Colonic mucosa (tissue), 4 donors: ENCODE measurements at places on chromosomes 13 and 19. TPM values are rescaled to one million over a fixed set of nuclear protein-coding genes. Genes with fewer than 3 reads are reported as not detected.

- H3K4me1 ChIP-seq, result no peaks in the 10 kb centered on the region
- no peak overlapping the region for H3K4me3 ChIP-seq
- DNase-seq, result no peak
- no peaks in the 10 kb centered on the region for H3K36me3 ChIP-seq
Observed at GRCh38 chr13:68998056-68998455, 1109.6 kb upstream of the ATXN8OS start.

DNA sequence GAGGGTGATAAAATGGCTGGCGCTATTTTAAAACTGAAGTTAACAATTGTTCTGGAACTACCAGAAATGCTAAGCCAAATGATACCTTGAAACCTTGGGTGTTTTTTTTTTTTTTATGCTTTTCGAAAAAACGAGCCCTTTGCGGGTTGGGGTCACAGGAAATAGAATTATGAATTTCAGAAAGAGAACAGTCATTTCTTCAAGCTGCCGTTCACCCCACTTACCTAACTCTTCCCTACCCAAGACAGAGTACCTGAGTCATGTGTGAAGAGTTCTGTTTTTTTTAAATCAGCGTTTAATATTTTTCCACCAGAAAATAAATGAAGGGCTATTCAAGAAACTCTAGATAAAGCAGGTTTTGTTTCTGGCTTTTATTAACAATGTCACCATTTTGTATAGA lies 35.3 kb downstream of the KLF2 start:
- DNase-seq, result no peak
- no peaks in the 10 kb centered on the region for H3K4me1 ChIP-seq
- no peak overlapping the region for H3K27ac ChIP-seq
- H3K4me3 ChIP-seq, result no peak overlapping the region
- no peaks in the 10 kb centered on the region for H3K36me3 ChIP-seq

- H3K4me1 ChIP-seq, result no peaks in the 10 kb centered on the region
- H3K36me3 ChIP-seq, result no peaks in the 10 kb centered on the region
- no peaks in the 10 kb centered on the region for H3K27me3 ChIP-seq
- DNase-seq, result no peak
- H3K4me3 ChIP-seq, result no peak overlapping the region
Observed at GRCh38 chr13:109418111-109418510, 368.3 kb downstream of the IRS2 start.

- no peak for DNase-seq
- H3K36me3 ChIP-seq, result peaks cover 6% of the 10 kb centered on the region
- no peaks in the 10 kb centered on the region for H3K27me3 ChIP-seq
- peaks cover 12% of the 10 kb centered on the region for H3K4me1 ChIP-seq
- H3K4me3 ChIP-seq, result peak overlapping the region; percentile 94
- peak overlapping the region; percentile 91 for H3K27ac ChIP-seq
Observed at GRCh38 chr13:28657784-28658538, 969 bp upstream of the POMP start.

MADCAM1 gene
- 7.3 TPM for total RNA-seq

- H3K27me3 ChIP-seq, result no peaks in the 10 kb centered on the region
- no peak within 1 kb of the TSS for H3K4me3 ChIP-seq
- H3K27ac ChIP-seq, result no peak within 1 kb of the TSS
Observed at GRCh38 chr19:51387924-51388389, at the start of gene LIM2. LIM2 (minus strand) TSS chr19:51387974; CDS start chr19:51387443, 531 bp downstream.
